ENCODE measurements at places on chromosomes 11 and 22.

GRCh38 chr11:59265735-59266134 is 53.0 kb upstream of the MPEG1 start:
- no peak for DNase-seq

- peak; percentile 92 for DNase-seq
Observed at GRCh38 chr22:30205281-30206115, 41.1 kb downstream of the LIF start.

GRCh38 chr11:2673250-2673610 is 26.6 kb downstream of the KCNQ1OT1 start:
- DNase-seq = no peak

GRCh38 chr11:64627371-64627770 is 36.4 kb downstream of the SLC22A12 start:
- no peak for DNase-seq

DNA sequence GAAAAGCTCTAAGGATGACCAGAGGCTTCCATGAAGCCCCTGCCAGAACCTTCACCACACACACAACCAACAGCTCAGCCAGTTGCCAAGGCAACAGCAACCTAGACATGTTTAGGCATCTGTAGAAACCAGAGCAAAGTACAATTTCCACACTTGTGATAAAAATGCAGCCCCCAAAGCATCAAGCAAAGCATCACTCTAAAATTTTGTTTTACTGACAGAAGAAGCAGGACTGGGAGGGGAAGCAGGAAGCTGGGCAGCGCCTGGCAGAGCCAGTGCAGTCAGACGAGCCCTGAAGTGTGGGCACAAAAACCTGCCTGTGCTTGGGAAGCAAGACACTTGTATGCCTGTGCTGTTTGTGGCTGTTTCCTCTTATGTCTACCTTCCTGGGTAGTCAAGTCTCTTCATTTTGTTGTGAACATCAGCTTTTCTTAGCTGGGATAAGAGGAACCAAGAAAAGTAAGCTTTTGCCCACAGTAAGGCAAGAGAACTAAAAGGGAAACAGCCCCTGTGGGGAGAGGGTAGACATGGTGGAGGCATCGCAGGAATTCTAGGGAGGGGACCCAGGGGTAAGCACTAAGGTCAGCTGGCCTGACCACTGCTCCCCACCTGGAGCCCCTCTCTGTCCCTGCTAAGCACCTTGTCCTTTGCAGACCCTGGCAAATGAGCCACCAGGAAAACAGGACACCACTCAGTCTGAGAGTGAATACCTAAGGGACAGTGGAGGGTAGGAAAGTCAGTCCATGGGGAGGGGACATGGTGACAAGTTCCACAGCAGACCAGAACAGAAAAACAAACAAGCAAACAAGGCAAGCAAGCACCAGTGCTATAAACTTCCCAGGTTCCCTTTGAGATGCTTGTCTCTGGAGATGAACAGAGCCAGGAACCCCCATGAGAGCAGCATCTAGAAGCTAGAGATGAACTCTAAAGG is 13.4 kb downstream of the PACSIN2 start:
- peak; percentile 65 for DNase-seq

DNA sequence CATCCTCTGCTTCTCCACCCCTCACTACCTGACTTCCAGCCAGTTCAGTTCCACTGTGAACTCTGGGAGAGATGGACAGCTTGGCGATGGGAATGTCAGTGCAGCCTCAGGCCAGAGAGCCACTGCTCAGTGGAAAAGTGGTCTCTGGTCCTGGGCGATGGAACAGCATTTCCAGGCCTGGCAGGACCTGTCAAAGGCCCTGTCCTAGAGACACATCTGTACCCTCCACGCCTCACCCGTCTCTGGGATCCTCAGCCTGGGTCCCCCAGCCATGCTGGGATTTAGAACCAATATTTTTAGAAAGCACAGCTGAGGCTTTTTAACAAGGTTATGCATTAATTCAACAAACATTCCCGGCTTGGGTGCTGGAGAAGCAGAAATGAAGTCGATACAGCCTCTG is 165.7 kb downstream of the MN1 start:
- no peak for DNase-seq

GRCh38 chr22:49363526-49364230 is 464.0 kb downstream of the BRD1 start:
- no peak for DNase-seq

DNA sequence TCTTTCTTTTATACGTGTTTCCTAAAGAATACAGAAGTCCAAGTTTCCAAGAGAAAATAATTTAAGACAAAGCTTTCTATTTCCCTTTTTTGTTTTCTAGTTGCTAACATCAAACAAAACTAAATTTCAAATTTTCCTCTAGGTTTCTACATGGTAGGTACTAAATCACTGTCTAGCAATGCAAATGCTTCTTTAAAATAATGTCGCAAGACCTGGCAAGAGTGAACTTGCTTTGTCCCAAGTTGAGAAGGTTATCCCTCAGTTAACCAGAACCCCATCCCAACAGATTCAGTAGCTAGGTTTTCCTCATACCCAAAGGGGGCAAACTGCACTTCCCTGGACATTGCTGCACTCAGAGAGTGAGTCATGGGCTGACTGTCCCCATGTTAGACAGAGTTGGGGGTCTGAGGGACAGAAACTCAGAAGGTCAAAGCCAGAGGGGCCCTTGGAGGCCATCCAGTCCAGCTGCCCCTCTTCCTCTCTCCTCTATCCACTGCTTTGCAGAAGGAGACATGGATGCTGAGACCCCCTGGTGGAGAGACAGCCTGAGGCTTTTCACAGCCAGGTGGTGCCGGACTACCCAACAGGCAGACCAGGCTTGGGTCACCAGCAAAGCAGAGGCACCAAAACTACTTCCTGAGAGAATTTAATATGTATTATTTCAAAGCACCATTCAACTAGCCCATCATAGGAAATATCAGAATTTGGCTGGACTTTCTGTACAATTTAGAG is 23.1 kb downstream of the OR2AT4 start:
- no peak for DNase-seq

- DNase-seq = no peak
Observed at GRCh38 chr11:32792111-32792947, 2.1 kb downstream of the CCDC73 start.

DNA sequence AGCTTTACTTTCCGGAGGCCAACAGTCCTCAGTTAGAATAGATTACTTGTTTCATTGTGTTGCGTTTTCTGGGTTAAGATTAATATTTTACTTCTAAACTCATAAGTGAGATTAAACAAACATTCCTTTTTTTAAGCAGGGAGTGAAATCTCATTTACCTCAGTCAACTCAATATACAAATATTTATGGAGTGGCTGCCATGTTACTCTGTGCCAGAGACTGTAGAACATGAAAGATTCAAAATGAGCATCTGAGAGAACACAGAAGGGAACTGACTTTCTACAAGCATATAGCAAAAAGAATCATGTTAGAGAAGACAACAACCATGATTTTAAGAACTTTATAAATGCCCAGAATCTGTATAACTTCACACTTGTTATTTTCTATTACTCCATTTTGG is 3.4 kb upstream of the LRRC55 start:
- no peak for DNase-seq

DNA sequence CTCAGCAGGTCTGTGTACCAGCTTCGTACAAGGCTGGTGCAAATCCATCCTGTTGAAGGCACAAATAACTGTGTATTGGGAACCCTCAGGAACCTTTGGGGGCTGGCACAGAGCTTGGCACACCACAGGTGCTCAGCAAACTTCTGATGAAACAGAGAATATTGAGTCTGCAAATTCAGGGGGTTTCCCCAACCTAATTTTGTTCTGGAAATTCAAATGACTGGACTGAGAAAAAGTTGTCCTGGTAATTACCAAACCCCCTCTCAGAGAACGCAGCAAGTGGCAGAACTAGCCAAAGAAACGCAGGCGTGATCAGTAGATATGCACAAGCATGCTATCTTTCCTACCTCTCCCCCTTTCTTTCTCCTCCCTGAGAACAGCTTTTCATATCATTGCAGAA is 47.6 kb downstream of the LIF start:
- DNase-seq = no peak

GRCh38 chr22:49678842-49679170 is 148.9 kb downstream of the BRD1 start:
- DNase-seq = no peak

DNA sequence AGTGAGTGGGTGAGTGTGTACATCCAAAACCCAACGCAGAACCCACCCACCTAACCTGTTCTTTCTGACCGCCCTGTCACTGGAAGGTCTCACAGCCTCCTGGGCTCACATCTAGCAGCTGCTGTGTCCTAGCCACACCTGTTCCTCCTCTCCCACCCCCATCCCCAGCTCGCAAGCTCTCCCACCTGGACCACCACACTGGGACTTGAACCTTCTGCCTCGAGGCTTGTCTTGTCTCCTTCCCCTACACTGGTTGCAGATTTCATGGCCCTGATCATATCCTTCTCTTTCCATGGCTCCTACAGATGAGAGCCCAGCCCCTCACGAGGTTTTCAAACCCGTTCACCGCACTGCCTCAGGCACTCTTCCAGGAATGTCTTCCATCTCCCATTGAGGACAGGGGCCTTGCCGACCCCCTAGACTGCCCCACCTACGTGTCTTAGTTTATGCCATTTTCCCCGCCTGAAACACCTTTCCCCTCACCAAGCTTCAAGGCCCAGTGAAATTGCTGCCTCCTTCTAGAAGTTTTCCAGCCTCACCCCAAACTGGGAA is 6.7 kb downstream of the IFITM10 start:
- no peak for DNase-seq

DNA sequence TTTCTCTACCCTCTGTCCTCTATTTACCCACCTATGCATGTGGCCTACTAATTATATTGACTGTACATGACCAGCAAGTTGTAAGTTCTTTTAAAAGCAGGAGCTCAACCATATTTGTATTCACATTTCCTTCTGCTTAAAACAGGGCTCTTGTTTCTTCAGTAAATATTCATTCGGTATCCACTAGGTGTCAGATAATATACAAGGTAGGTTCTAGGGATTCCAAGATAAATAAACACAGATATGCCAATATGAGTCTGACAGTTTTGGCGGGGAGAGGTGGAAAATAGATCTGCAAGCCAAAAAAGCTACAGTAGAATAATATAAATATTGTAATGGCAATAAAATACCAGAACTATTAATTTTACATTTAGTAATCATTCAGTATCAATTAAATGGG is 15.3 kb upstream of the RAB30 start:
- DNase-seq = no peak

- DNase-seq = no peak
Observed at GRCh38 chr11:19816817-19817216, 104.2 kb downstream of the NAV2 start.

DNA sequence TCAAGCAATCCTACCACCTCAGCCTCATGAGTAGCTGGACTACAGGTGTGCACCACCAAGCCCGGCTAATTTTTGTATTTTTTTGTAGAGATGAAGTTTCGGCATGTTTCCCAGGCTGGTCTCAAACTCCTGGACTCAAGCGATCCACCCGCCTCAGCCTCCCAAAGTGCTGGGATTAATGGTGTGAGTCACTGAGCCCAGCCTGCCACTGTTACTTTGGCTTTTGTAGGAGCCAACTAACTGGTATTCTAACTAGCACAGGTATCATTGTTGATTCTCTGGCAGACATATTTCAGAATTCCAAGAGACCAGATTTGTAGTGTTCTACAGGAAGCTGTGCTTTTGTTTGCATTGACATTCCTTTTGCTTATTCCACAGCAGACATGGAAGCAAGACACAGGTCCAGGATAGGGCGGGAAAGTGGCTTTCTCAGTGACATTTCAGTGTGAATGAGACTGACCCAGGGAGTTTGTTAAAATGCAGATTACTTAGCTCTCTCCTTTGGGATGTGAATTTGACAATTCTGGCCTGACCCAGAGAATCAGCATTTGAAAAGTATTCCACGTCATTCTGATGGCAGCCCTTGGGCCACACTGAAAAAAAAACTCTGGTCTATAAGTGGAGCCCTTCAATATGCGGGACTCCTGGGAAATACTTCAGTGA is 52.2 kb upstream of the PAX6 start:
- DNase-seq = no peak
